ENCODE measurements at places on chromosomes 6 and 20.

DNA sequence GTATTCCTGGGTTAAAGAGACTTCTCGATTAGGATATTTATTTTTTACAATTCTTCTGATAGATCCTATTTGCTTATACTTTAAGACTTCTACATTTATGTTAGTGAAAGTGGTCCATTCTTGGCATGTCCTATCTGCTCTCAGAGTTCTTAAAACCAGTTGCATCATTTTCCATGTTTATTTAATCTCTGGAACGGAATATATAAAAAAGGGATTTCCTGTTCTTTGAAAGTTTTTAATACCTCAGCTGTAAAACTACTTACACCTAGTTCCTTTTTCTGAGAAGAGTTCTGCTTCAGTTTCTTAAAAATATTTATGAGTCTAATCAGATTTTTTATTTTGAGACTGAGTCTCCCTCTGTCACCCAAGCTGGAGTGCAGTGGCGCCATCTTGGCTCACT is 18.0 kb upstream of the MYL9 start:
- no peak for DNase-seq

GRCh38 chr20:210809-211502 is 16.1 kb upstream of the DEFB129 start:
- no peak for DNase-seq

GRCh38 chr6:56187686-56188085 is 59.7 kb downstream of the COL21A1 start:
- DNase-seq: no peak

GRCh38 chr6:86459978-86460377 is 477.4 kb upstream of the HTR1E start:
- DNase-seq: no peak

DNA sequence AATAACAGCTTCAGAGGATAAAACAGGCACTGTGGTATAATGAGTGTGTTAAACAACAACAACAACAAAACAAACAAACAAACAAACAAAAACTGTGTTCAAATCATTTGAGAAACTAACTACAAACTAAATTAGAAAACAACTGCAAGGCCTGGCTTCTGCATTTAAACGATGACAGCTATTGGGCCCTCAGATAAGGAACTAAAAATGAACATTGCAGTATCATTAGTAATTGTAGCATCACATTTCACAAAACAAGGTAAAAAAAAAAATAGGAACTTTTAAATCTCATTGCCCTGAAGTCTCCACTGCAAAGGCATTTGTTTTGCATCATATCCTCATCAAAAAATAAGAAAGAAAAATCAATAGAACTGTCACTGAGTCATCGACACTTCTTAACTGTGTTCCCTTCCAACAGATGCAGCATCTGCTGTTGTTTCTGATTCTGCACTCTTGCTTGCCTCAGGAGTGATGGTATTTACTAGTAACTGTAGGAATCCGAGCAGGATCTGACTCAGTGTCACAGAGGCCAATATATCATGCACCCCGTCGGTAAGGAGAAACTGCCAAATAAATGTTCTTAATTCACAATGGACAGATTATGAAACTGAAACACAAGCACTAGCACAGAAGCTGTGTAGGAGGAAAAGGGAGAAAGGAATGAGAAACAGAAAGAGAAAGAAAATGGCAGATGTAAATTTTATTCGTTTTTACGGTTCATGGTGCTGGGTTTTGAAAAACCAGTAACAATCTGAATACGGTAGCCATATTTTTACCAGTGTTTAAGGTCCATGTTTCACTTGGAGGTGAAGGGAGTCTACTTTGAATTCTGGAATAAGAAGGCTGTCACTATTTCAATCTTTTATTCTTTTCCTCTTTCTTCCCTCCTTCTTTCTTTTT is 365.7 kb upstream of the EPHA7 start:
- DNase-seq: no peak

GRCh38 chr20:38108438-38108985 is 56.6 kb downstream of the TGM2 start:
- no peak for DNase-seq
